NCI-H510A (cell line): ENCODE measurements at places on chromosomes 13 and 19.

GRCh38 chr13:27919934-27920676 lies at the start of gene PDX1:
Gene PDX1, plus strand, starts transcription at chr13:27920000. Its CDS starts 139 bp downstream, at chr13:27920139.
- no peak for DNase-seq

DNA sequence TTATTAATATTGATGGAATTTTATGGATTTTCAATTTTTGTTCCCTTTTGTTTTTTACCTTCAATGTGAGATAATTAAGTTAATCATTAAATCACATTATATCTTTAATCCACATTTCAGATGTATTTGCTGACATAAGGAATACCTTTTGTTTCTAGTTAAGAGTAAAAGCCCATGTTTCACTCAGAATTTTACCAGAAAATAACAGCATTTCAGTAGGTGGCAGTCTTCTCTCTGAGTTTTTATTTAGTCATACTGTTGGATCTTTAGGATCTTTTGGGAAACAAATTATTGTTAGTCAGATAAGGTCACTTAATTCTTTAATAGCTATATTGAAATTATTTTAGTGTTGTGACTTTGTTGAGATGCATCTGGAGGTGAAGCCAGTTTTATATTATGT lies 67.9 kb downstream of the NDFIP2 start:
- DNase-seq: no peak

DNA sequence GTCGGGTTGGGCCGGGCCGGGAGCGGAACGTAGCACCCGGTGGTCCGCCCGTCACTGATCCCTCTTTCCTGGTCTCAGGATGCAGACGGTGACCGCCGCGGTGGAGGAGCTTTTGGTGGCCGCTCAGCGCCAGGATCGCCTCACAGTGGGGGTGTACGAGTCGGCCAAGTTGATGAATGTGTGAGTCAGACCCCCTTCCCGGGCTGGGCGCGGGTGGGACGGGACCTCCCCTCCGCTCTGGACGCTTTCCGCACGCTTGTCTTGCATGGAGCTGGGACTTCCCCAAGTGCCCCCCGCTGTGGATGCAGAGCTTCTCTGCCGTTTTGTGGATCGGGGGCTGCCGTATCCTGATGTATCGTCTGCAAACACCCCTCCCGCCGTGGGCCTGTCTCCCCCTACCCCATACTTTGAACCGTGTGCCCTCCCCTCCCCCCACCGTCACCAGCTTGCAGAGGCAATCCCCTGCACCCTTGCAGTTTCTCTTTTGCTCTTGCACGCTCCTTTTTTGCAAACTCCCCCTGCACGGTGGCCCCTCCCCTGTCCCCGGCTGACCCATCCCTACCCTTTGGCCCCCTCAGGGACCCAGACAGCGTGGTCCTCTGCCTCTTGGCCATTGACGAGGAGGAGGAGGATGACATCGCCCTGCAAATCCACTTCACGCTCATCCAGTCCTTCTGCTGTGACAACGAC lies 669 bp downstream of the GADD45B start:
- no peak for DNase-seq

- no peak for DNase-seq
Observed at GRCh38 chr19:11451871-11452619, 16.6 kb downstream of the PRKCSH start.

GRCh38 chr19:39518458-39518857 lies 3.5 kb downstream of the SELENOV start:
- DNase-seq: peak; percentile 17

DNA sequence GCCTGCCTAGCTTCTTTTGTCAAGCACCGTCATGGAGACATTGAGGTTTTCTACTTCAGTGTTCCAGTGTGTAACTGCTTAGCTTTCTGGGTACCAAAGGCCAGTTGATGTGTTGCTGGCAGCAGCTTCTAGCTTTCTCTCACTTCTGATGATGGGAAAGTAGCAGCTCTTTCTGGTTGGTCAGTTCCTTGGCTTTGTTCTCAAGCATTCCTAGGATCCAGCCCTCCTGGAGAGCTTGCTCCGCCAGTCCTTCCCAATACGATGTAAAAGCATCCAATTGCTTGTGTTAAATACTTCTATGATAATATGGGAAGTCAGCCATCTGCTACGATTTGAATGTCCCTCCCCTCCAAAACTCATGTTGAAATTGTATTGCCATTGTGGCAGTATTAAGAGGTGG lies 182.8 kb downstream of the UGGT2 start:
- DNase-seq: no peak

DNA sequence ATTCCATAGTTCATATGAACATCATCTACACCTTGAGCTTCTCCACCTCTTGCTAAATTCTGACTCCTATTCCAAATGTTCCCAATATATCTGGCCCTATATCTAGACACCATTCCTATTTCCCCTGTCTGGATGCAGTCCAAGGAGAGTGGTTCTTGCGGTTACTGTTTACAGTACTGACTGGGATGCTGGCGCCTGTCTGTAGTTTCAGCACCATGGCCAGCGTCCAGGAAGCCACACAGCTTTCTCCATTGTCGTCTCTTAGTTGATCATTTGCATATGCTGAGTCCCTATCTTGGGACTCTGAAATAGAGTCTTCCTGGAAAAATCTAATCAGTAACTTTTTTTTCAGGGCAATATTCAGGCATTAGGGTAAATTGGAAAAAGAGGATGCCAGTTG lies 14.9 kb downstream of the LAIR2 start:
- no peak for DNase-seq

GRCh38 chr13:20159646-20160305 lies 1.1 kb downstream of the GJA3 start:
- no peak for DNase-seq

DNA sequence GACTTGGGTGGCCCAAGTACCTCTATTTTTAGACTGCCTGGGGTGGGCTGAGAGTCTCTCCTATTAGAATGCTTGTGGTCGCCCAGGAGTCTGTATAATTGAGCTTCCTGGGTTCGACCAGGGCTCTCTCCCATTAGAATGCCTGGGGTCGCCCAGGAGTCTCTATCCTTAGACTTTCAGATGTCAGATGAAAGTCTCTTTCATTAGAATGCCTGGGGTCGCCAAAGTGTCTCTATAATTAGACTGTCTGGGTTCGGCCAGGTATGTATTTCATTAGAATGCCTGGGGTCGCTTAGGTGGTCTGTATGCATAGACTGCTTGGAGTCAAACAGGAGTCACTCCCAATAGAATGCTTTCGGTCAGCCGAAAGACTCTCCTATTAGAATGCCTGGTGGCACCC lies 1471.7 kb downstream of the UQCRFS1 start:
- no peak for DNase-seq

DNA sequence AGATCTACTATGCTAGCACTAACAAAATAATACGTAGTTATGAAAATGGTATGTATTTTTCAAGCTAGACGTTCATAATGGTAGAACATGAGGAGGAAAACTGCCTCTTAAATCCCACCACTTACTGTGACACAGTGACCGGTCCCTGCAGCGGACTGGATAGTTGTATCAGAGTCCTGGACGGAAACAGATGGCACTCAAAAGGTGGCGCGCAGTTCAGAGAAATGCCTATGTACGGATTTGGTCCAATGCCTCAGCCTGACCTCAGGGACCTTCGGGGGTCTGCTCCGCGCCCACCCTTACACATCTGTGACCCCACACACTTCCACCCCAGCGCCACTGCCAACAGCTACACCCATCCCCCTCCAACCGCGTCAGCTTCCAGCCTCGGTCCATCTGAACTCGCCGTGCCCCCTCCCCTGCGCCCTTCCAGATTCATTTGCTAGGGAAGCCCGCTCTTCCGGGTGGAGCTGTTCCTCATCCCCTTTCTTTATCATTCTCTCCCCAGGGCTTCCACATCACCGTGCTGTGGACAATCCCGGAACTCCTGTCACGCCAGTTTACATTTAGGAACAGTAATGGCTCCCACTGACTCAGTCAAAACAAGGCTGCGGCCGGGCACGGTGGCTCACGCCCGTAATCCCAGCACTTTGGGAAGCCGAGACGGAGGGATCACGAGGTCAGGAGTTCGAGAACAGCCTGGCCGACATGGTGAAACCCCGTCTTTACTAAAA lies 792 bp upstream of the LENG8 start:
- DNase-seq: no peak

DNA sequence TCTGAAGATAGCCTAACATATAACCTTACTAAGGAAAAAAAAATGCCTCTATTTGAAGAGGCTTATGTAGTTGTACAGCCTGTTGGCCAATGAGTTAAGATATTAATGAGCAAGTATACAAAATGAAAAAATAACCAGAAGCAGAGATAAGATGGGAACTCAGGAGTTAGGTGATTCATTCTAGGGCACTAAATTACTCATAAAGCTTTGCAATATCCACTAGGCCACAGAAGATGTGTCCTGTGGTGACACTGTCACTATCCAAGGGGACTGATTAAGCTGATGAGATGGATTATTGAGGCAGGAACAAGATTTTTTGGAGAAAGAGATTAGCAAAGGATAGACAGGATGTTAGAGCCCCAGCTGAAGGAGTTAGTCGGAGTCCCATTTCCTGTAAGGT lies 99.6 kb downstream of the LIG4 start:
- no peak for DNase-seq

DNA sequence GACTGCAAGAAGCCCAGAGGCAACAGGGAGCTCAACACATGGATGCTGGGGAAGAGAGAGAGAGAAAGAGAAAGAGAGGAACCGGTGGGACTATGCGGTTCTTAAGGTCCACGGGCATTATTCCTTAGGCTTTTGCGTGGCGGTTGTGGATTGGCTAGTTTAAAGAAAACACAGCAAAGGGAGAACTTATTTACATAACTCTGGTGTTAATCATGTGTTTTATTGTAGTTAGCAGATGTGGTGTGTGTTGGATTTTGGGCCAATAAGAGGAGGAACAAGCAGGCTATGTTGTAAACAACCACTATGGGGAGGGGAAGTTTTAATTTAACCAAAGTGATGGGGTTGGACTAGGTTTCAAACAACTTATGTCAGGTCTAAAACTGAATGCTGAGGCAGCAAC lies 275.3 kb upstream of the KLF12 start:
- no peak for DNase-seq

GRCh38 chr19:5534787-5535586 lies 32.8 kb downstream of the TINCR start:
- DNase-seq: no peak

DNA sequence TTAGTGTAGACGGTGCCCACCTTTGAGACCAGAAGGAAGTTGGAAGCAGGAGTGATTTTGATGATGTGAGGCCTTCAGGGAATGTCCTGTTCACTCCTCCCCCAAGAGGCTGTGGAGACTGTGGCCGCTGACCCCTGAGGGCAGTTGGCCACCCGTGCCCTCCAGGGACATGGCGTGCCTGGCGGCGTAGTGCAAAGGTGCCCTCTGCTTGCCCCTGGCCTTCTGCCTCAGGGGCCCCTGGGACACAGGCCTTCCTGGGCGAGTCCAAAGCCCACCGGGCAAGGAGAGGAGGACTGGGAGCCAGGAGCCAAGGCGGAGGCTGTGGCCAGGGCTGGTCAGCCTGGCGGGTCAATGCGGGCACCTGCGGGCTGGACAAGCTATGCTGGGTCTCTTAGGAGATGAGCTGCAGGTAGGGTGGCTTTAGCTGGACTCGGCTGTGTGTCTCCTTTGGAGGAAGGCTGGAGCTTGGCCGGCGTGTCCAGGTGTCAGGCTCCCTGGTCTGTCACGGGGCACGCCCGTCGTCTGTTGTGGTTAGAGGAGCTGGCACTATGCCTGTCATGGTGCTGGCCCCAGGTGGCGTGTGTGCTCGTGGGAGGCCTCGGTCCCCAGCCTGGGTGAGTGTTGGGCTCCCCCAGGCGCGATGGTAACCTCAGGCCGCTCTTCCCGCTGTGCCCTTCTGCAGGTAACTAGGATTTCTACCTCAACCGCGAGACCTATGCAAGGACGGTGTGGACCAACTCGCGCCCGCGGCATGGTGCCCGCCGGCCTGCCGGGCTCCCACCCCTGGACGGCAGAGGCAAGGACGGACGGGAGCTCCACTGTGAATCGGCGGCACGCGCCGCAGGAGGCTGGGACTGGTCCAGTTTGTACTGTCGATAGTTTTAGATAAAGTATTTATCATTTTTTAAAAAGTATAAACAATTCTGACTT lies 6.8 kb downstream of the PLEKHJ1 start:
- no peak for DNase-seq
